Activated T-helper 17 cell treated with anti-CD3 and anti-CD28 coated beads, Interleukin-2, amount 50 U/mL, for 72 hours (primary cell): ENCODE measurements at places on chromosomes 11 and 22. TPM values are rescaled to one million over a fixed set of nuclear protein-coding genes. Genes with fewer than 3 reads are reported as not detected.

Gene C22orf15
- total RNA-seq: not detected

Gene SCGB1C1
- not detected for total RNA-seq

Gene MOV10L1
- total RNA-seq: not detected

Gene TECTA
- 0.32 TPM for total RNA-seq

Gene TRPM5
- total RNA-seq: not detected

DNA sequence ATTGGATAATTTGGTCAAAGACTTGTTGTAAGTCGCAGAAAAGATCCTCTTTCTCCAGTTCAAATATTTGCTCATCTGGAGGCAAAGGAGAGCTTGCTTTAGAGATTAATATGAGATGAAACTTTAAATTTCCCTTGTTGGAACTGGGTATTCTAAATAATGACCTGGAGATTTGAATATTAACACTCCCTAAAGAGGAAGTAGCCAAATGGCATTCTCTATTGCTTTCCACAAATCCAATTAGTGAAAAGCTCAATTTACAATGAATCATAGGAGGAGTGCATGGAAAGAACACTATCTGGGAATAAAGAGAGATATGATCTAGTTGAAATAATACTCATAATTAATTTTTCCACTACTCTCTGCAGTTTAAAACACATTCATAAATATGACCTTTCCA is 641.6 kb upstream of the TENM4 start:
- no peak for ATAC-seq

GRCh38 chr22:46560696-46561295 is 23.4 kb upstream of the CELSR1 start:
- ATAC-seq: no peak
